ENCODE measurements at places on chromosomes 13 and 19.

DNA sequence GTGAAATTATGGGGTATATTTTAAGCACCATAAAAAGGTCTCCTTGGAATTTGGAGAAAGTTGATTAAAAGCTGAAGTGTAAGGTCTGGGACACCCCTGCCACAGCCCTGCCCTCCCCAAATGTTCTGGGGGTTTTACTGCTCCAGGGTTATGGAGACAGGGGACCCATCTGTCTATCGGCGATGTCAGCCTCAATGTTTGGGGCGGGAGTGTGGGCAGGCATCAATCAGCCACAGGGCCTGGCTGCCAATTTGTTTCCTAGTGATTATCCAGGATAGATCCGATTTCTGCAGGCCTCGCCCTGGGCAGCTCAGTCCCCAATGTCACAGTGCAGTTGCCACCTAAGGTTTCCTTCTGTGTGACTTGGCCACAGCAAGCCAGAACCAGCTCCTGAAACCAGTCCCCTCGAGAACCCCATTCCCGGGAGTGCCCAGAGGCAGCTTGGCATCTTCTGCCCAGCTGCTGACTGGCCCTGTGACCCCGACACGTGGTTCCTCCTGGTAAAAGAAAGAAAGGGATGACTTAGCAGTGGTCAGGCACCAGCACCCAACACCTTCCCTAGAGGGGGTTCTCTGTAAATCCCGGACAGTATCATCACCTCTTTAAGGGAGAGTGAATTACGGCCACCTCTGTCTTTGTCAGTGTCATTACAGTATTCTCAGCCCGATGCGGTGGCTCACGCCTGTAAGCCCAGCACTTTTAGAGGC, 41.6 kb downstream of the MYO9B start:
- DNase-seq: no peak

- no peak for DNase-seq
These were observed 331.0 kb downstream of the DNAJC15 start for GRCh38 chr13:43354153-43354945.

- no peak for DNase-seq
These were observed 163.0 kb upstream of the TSC22D1 start for GRCh38 chr13:44739120-44739519.

GRCh38 chr13:109231888-109232287, 554.5 kb downstream of the IRS2 start:
- no peak for DNase-seq

- DNase-seq: no peak
These were observed 32.4 kb upstream of the EIF3G start for GRCh38 chr19:10152100-10152499.

GRCh38 chr13:45852494-45852893, 941 bp upstream of the SIAH3 start:
- DNase-seq: no peak

DNA sequence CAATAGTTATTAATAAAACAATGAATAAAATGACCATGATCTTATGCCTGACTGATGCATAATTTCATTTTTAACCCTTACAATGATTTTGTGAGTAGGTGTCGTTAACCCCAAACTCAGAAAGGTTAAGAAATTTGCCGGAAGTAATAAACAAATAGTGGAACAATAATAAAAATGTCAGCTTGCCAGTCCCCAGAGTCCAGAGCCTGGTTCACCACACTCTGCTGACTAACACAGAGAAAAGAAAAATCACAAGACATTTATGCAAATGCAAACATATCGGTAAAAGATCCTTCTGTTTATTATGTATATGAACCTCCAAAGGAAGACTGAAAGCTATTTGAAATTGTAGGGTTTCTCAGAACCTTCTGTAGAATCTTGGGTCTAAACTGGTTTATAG, 563.7 kb downstream of the EFNB2 start:
- no peak for DNase-seq

DNA sequence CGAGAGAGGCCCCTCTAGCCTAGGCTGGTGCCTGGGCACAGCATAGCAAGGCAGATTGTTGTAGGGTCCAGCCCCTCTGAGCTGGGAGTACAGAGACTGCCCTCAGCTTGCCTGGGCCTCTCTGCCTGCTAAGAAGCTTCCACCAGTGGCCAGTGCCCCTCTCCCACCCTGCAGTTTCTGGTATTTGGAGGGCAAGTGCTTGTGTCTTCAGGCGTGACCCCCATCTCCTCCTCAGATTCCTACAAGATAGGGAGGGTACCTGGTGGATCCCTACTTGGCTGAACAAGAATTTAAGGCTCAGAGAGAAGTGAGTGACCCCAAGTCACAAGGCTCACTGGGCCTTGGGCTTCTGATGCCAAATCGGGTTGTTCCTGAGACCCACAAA, 152.7 kb downstream of the URI1 start:
- DNase-seq: no peak

- DNase-seq: no peak
These were observed 248.8 kb upstream of the KLHL1 start for GRCh38 chr13:70357031-70357430.

DNA sequence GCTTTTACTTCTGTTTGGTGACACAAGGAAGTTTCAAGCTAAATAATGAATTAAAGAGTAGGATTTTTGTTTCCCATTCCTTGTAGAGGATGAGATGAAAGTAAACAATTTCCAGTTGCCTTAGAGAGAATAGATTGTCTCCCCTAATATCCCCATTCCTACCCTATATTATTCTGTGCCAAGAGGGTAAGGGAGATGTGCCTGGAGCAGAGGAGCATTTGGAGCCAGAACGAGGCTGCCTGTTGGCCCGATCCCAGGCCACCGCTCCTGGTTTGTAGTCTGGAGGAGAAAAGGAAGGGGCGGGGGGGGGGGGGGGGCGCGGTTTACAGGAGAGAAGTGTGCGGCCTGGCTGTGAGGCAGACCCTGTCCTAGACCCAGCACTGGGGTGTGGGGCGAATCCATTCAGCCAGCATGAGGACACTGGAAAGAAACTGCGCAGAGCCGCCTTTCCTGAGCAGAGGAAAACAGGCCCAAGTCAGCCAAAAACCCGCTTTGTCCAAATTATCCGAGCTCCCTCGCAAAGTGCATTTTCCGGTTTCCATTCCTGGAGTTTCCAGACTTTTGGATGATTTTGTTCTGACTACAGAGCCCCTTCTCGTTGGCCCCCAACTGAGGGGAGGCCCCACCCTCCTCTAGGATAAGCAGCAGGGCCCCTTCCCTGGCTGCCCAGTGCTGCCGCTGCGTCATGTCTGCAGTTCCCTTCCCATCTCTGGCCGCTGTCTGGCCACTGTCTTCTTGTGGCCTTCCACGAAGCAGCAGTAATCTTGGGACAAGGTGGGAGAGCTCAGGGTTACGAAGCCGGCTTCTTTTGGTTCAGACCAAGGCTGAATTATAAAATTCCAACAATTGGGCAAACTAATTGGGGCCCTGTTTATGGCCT, 23.0 kb downstream of the NFIX start:
- no peak for DNase-seq

DNA sequence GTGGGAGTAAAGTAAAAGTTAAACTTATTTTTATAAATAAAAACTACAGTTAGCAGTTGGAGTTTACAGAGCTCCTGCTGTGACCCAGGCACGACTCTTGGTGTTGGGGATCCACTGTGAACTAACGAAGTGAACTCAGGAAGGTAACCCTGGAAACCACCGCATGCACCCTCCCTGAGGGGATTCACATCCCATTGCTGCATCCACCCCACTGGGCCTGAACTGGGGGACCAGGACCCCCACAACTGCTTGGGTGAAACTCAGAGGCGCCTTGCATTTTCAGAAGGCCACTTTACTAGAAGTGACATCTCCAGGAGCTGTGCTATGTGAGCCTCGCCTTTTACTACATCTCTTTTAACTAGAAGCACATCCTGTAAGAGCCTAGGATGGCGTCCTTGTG, 166.4 kb downstream of the TEX29 start:
- no peak for DNase-seq

DNA sequence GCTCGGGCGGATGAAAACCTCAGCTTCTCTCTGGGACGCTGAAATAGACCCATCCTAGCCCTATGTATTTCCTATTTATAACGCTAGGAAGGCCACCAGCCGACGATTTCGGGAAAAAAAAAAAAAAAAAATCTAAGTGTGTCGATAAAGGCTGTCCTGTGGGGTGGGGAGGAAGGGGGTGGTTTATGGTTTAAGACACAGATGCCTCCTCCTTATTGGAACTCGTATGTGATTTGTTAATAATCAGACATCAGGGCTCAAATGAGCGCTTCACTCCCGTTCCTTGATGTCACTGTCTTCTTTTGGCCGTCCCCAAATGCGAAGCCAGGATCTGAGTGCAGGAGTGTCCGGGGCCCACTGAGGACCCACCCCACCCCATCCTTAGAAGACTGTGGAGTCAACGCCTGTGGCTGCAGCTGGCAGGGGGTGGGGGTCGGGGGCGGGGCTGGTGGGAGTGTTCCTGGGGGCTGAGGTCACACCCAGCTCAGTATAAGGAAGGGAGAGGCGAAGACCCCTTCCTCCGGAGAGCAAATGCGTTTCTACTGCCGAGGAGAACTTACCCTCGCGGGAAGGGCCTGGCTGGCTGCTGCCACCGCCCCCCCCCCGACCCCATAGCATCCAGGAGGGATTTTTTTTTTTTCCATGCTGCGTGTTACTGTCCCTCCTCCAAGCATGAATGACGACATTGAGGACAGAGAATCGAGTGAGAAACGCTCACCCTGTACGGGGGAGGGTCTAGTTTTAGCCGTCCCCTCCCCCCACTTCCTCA, 971 bp downstream of the ATCAY start:
- no peak for DNase-seq

DNA sequence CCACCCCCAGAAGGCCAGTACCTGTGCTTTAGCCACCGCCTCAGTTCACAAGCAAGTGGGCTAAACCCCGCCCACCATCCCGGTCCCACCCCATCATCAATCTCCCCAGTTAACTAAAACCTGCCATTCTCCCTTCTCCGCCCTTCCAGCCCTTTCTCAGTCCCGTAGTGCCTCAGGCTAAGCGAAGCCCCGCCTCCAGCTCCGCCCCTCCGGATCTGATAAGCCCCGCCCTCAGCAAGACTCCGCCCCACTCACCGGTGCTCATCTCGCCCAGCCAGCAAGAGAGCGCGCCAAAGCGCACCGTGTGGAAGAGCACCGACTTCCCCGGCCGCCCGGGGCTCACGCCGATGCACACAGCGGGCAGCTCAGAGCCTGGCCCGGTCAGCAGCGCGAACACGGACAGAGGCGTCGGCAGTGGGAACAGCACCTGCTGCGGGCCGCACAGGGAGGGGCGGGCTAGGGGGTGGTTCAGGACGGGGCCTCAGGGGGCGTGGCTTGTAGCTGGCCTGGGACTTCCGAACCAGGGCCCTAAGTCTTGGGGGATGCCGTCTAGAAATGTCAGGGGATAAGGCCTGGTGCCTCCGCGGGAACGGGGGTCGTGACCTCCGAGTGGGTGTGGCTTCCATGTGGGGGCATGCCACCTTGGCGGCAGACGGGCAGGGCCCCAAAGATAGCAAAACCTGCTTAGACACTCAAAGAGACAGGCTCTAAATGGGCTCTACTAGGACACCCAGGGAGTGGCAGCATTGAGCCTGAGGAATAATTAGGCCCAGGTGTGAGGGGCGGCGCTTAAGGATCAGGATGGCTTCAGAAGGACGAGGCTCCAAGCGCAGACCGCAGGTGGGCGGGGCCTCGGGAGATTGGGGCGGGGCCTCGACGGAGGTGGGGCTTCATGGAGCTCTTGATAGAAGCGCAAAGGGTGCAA, 21.4 kb downstream of the MAP4K1 start:
- DNase-seq: no peak

- DNase-seq: no peak
These were observed 4.9 kb downstream of the RFX2 start for GRCh38 chr19:6105444-6105843.

DNA sequence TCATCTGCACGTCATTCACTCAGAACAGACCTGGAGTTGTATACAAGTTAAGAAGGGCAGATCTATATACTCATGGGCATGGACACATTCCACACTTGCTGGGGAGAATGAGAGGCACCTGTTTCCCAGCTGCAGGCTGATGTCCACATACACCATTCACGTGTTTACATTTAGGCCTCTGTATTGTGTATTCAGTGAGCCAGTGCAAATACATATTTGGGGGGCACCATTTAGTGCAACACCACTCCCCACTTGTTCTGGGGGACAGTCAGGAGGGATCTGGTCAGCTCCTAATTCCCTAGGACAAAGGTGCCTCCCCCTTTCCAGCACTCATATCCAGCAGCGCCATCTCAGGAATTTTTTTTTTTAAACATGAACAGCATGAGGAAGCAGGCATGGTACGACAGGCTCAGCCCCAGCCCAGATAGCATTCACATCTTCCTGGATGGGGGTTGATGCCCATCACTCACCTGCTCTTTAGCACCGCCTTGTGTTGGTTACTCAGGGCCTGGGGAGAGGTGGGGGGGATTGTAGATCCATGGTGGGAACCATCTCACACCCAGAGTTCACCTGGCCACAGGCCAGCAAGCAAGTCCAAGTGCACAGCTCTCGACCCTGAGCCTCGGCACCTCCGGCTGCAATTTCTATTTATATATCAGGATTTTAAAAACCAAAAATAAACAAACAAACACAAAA, 56.9 kb upstream of the ZNF254 start:
- no peak for DNase-seq

- no peak for DNase-seq
These were observed 6.8 kb downstream of the PCDH17 start for GRCh38 chr13:57638186-57638890.

DNA sequence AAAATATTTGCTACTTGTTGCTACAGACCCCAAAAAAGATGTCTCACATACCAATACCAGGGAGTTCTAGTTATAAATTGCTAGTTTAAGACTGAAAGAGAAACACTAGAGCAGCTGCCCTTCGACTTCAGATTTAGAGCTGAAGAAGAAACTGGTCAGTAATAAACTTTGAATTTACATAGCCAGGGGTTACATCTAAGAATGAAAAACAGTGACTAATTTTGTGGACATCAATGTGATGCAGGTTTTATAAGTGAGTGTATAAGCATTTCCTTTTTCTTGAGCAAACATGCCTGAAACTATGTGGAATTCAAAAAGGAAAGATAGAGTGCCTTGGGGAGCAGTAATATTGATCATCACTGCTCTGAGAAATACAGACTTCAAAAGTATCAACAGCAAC, 724.9 kb upstream of the MIR17HG start:
- no peak for DNase-seq

GRCh38 chr19:7582446-7582845, 13.2 kb upstream of the CAMSAP3 start:
- DNase-seq: no peak

GRCh38 chr19:42208612-42209011, 8.9 kb downstream of the DEDD2 start:
- DNase-seq: no peak

- DNase-seq: no peak
These were observed 15.0 kb upstream of the CFAP97D2 start for GRCh38 chr13:114164053-114164452.

- DNase-seq: no peak
These were observed 1364.9 kb upstream of the MIR17HG start for GRCh38 chr13:89982407-89983095.

Data from activated naive CD4-positive, alpha-beta T cell (primary cell).